ENCODE measurements at places on chromosomes 5 and 9.
A peak's percentile ranks its signal among the peaks of the same experiment; 100 is the strongest.

DNA sequence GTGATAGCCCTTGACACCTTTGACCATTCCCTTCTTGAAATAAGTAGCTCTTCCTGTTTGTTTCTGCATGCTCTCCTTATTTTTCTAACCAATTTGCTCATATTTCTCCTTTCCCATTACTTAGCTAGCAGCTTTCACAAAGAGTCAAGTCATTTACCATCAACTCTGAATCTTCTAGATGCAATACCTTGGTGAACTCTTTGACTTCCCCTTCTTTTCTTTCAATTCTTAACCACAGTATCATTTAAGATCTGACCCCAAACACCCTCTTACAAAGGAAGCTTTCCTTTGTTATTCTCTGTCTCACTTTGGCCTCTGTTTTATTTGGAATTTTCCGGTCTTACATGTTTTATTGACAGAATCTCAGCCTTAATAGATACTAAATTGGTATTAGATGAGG is 14.0 kb downstream of the NFX1 start:
- no peak for DNase-seq

- DNase-seq, result no peak
These were observed 1.5 kb downstream of the VDAC1 start for GRCh38 chr5:134003064-134003816.

DNA sequence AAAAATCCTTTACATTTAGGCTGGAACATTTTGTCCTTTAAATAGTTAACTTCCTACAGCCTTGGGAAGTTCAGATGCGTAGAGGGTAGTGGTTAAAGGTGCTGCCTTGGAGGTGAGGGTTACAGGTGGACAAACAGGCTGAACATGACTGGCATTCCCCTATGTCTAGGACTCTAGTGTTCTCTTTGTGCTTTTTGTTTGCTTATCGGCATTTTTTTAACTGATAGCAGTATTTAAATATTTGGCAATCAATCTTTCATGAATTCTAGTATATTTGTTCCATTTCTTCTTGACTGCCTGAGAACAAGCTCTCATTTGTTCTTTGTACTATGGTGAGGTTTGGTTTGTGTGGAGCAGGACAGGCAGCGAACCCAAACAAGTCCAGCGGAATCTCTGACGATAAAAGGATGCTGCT is 307.6 kb downstream of the CTNND2 start:
- no peak for DNase-seq

DNA sequence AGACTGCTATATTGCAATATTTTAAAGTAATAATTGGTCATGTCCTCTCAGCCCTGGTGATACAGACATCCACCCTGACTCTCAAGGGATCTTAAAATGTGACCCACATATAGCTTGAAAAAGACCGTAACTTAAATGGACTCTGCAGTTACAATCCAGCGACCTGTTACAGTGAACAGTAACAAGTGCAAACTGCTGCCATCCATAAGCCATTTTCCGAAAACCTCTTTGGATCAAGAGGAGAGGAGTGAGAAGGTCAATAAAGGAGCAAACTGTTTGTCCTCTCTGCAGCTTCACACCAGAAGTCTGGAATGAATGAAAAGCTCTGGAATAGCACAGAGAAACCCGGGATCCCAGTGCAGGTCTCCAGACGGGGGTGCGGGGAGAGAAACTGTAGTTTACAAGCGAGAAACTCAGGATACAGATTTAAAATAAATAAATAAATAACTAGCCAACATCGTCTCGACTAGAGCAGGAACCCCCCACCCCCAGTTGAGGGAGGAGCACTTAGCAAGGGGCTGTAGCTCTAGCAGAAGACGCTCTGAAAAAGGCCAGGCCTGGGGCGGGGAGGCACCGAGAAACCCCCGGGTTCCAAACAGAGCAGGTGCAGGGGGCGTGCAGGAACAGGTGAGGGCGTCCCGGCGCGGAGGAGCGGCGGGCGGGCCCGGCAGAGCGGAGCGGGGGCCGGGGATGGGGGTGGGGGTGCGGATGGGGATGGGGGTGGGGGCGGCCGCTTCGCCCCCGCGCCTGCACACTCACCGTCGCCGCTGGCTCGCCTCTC is 572 bp downstream of the ZDHHC21 start:
- DNase-seq, result peak; percentile 67

DNA sequence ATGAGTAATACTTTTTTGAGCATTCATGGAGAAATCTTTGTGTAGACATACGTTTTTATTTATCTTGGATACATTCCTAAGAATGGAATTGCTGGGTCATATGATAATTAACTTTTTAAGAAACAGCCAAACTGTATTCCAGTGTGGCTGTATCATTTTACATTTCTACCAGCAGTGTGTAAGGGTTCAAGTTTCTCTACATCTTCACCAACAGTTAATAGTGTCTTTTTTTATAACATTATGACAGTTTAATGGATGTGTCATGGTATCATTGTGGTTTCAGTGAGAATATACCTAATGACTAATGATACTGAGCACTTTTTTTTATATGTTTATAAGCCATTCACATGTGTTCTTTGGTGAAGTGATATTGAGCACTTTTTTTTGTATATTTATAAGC is 52.4 kb downstream of the NIPBL start:
- DNase-seq, result no peak

- no peak for DNase-seq
These were observed 127.8 kb upstream of the CKMT2 start for GRCh38 chr5:81105261-81105877.

DNA sequence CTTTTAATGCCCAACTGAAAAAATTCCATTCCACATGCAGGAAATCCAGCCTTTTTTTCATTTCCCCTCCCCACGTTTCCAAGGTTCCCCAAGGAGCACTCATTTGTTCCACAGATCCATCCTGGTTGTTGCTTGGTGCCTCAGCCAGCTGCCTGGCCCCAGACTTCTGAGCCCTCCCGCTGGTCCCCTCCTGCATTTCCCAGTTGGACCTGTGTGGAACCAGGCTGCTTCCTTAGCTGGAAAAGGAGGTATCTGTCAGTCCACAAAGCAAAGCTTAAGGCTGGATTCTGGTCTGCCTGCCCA is 44.8 kb downstream of the ANGPTL2 start:
- DNase-seq, result no peak

All from right kidney (tissue), 9 donors.